ENCODE measurements at places on chromosomes 5 and 9. TPM values are rescaled to one million over a fixed set of nuclear protein-coding genes. Genes with fewer than 3 reads are reported as not detected.

Gene BASP1
- 82.6 TPM for total RNA-seq

Gene TRPM3
- 0.35 TPM for total RNA-seq

Gene CARTPT
- not detected for total RNA-seq

Gene C9
- 0.20 TPM for total RNA-seq

Gene HEXB
- total RNA-seq, result 127 TPM

GRCh38 chr5:29005386-29005785 is 1967.0 kb upstream of the CDH9 start:
- peak; percentile 2 for DNase-seq

- no peak for DNase-seq
These were observed 172.3 kb downstream of the ATP10B start for GRCh38 chr5:160679567-160680309.

DNA sequence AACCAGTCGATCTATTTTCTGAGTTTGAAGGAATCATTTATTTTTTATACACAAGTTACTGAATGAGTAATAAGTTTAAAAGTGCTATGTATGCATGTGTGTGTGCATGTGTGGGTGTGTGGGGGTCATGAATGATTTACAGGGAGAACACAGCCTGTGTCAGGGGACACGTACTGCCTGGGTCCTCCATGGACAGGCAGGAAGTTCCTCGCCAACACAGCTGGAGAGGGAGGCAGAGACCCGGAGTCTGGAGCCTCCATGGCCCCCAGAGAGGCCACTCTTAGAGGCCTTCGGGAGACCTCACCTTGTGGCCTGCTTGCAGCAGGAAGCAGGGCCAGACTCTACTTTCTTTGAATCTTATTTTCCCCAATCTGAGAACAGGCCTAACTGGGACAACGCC is 144.7 kb downstream of the GABBR2 start:
- DNase-seq, result no peak

GRCh38 chr5:45741110-45741509 is 44.9 kb upstream of the HCN1 start:
- no peak for DNase-seq

DNA sequence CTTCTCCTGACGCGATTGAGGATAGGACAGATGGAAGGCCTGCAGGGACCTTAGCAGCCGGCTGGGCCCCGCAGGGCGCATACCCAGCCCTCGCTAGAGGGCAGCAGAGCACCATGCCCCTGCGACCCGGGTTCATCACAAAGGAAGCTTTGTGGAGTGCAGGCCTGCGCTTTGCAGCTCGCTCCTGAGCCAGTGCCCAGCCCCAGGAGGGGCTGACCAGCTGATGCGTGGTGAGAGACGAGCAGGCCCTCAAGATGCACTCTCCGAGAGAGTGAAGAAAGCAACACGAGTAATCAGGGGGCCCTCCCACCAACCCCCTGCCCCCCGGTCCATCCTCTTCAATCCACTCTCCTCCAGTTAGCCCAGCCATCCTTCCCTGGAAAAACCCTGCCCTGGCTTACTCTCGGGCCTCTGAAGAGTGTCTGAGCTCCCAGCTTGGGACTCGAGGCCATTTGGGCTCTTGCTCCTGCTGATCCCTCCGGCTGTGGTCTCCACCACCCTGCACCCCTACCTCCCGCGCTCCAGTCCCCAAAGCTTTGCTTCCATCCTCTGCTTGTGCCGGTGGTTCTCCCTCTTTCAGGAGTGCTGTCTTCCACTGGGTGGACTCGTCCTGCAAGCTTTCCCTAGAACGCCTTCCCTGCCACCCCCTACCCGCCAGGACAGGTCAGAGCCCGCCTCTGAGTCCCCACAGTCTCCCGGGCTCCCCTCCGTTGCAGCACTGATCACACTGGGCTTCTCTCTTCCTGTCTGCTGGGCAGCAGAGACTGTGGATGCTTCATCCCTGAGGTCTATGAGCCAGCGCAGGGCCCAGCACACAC is 9.1 kb upstream of the KIF12 start:
- peak; percentile 57 for DNase-seq

GRCh38 chr5:56856541-56857178 is 41.3 kb downstream of the MAP3K1 start:
- no peak for DNase-seq

GRCh38 chr5:71982717-71983395 is 124.4 kb upstream of the MAP1B start:
- no peak for DNase-seq

- DNase-seq, result no peak
These were observed 12.1 kb downstream of the RGS14 start for GRCh38 chr5:177369645-177370440.

DNA sequence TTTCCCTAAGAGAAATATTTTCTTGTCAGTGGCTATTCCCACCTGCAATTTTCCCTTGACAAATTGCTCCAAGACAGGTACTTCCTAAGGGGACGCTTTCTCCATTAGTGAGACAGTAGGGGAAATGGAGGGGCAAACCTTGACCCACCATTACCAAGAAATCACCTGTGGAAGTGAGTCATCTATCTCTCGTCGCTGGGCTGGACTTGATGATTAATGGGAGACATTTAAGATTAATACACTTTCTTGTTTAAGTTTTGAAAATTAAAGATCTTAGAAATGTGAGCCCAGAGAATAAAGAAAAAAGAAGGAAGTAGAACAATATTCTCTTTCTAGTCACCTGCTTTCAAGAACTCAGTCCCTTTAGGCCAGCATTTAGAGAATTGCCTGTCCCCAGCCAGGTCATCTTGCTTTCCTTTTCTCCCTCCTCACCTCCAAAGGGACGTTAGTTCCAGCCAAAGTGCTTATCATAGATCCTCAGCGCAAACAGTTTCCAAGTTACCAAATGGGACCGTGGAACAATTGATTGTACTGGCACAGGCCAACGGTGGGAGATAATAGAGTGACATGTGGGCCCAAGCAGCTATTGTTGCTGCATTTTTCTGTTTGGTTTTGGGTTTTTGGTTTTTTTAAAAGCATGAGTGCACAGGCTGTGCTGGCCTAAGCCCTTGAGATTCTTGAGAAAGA is 284.4 kb downstream of the ENC1 start:
- no peak for DNase-seq

DNA sequence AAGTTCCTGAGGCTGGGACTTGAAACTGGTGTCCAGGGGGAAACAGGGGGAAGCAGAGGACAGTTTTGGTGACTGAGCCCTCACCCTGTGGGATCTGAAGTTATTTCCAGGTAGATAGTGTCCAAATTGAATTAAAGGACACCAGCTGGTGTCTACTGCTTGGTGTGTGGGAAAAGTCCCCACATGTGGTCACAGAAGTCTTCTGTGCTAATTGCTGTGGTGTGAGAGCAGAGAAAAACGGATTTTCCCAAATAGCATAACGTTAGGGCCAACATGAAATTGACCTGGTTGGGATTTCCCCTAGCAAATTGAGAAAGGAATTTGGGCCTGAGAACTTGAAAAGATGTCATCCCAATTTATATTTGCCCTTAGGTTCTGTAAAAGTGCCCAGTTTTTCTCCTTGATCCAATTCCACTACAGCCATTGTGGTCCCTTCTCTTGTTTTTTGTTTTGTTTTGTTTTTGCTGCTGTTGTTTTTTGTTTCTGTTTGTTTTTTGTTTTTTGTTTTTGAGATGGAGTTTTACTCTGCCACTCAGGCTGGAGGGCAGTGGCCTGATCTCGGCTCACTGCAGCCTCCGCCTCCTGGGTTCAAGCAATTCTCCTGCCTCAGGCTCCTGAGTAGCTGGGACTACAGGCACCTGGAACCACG is 5.6 kb upstream of the STARD4 start:
- no peak for DNase-seq

GRCh38 chr5:53601570-53601969 is 41.1 kb downstream of the NDUFS4 start:
- peak; percentile 10 for DNase-seq

- DNase-seq, result no peak
These were observed 38.5 kb upstream of the FCHO2 start for GRCh38 chr5:72917371-72917776.

GRCh38 chr9:7121664-7122063 is 363.9 kb downstream of the KDM4C start:
- DNase-seq, result peak; percentile 39
